ENCODE measurements at places on chromosomes 2 and 18.

DNA sequence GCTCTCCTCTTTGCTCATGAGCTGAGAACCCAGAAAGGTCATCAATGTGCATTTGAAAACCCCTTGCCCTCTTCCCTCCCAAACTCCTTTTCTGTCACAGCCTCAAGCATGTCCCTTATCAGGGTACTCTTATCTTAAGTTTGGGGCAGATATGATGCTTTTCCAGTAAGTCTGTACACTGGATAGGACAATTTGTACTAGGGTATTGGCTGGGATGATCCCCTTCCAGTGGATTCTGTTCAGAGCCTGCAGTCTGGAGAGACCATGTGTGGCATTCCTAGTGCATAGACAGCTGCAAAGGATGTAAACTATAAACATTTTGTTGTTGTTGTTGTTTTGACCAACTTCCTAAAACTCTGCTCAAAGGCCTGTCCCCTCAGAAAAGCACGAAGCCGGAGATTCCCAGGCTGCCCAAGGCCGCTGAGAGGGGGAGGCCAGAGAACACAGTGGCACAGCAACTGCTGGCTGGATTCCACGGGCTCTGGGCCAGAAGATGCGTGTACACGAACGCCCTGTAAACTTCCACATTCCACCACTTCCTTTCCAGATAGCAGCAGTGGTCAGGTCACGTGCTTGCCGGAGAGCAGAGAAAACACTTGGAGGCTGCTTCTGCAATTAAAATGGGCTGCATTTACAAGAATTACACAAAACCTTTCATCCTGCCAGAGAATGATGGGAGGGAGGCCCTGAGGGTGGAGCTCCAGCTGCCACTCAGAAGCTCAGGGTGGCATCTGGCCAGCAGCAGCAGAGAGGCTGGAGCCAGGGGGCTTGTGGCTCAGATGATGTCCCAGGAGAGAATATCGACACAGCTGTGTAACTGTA, 42.1 kb downstream of the BMP10 start:
- DNase-seq, result peak; percentile 39

GRCh38 chr2:223692191-223692947, 90.2 kb upstream of the SCG2 start:
- peak; percentile 37 for DNase-seq

DNA sequence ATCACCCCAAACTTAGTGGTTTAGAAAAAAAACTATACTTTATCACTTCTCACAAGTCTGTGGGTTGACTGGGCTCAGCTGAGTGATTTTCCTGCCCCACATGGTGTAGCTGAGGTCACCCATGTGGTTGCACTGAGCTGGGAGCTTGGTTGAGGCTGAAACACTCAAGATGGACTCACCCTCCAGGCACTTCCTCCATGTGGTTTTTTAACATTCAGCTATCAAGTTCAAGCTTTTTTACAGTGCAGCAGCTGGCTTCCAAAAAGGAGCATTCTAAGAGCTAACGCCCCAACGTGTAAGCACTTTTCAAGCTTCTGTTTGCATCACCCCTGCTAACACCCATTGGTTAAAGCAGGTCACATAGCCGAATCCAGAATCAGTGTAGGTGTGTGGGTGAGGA, 105.9 kb upstream of the CREB1 start:
- no peak for DNase-seq

GRCh38 chr2:7057865-7058400, 140.7 kb downstream of the RNF144A start:
- DNase-seq, result peak; percentile 74

- no peak for DNase-seq
Measured at GRCh38 chr18:22347606-22348511, 69.9 kb downstream of the CTAGE1 start.

GRCh38 chr2:225415792-225416191, 16.3 kb downstream of the NYAP2 start:
- no peak for DNase-seq

DNA sequence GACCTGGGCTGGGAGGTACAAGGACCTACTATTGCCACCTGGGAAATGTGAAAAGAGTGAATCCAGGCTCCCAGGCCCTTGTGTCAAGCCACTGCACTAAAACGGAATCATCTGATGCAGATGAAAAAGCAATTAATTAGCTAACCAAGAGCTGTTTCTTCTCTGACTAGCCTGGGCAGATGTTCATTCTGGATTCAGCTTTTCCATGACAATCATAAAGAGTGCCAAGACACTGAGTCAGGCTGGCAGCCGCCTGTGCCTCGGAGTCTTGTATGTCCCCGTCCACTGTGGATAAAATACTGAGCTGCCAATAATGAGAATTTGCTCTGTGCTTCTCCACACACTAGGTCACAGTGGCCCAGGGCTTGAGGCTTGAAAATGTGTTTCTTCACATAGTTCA, 21.7 kb upstream of the LCLAT1 start:
- DNase-seq, result no peak

GRCh38 chr18:44536046-44536445, 144.6 kb upstream of the SETBP1 start:
- DNase-seq, result no peak

- DNase-seq, result no peak
Measured at GRCh38 chr2:19027626-19028025, 330.8 kb downstream of the OSR1 start.

GRCh38 chr2:105072039-105072438, 34.2 kb downstream of the MRPS9 start:
- no peak for DNase-seq

DNA sequence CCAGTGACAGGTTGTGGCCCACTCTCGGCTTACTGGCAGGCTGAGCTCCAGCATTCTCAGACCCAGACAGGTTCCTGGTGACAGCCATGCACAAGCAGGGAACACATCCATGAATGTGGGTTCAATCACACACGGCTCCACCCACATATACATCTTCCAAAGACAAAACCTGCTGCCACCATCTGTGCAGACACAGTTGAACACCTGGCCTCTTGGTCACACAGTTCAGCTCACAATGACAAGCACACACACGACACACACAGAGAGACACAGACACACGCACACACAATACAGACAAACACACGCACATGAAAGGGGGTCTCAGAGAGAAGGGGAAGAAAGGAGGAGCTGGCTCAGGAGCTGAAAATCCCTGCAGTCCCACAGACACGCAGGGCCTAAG, 32.1 kb upstream of the PTMA start:
- peak; percentile 84 for DNase-seq

- no peak for DNase-seq
Measured at GRCh38 chr2:142545036-142545435, 332.4 kb upstream of the KYNU start.

GRCh38 chr2:96353032-96353561, 17.5 kb downstream of the NCAPH start:
- DNase-seq, result no peak

GRCh38 chr2:32591669-32592463, 36.0 kb upstream of the TTC27 start:
- peak; percentile 40 for DNase-seq

DNA sequence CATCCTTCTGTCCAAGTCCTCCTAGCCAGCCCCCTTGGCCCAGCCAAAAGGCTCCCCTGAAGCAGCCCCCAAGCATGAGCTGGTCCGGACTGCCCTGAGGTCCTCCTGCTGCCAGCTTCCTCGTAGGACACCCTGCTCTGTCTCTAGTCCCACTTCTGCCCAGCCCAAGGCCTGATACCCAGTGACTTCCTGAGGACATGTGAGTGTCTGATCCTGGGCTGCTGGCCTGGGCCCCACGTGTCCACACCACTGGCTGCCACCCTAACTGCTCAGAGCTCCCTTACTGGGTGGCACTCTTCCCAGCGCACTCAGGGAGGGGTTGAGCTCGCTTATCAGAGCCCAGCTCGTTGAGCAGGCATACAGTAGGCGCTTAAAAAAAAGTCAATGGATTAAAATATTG, 34.4 kb upstream of the PDIA6 start:
- DNase-seq, result no peak

- no peak for DNase-seq
Measured at GRCh38 chr2:214674278-214674677, 135.2 kb downstream of the BARD1 start.

DNA sequence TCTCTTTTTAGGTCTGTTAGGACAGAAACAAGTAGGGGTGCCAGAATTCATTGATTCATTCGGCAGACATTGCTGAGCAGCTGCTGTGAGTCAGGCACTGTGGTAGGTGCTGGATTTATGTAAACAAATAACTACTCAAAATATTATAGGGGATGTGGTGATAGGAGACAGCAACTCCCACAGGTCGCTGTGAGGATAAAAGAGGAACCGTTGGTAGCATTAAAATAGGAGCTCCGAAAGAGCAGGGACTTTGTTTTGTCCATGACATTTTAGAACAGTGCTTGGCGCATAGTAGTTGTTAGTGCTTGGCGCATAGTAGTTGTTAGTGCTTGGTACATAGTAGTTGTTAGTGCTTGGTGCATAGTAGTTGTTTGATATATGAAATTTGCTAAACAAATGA, 29.2 kb downstream of the ATP6V1C2 start:
- DNase-seq, result no peak

- DNase-seq, result no peak
Measured at GRCh38 chr2:137525132-137525531, 439.1 kb upstream of the HNMT start.

DNA sequence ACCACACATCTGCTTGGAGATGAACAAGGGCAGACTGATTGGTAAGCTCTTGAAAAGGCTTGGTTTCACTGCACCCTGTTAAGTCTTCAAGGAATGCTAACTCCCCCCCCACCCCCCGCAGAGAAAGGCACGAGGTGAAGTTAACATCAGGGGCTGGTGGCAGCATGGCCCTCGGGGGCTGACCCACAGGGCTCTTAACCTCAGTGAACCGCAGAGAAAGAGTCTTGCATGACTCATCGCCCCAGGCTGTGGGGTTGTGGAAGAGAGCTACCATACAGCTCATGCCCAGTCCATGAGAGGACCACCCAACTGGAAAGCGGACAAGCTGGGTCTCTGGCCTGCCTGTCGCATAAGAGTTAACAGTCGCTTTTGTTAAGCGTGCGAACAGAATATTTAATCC, 10.6 kb upstream of the CEP68 start:
- no peak for DNase-seq

- DNase-seq, result no peak
Measured at GRCh38 chr18:70332694-70333093, 43.8 kb downstream of the SOCS6 start.

GRCh38 chr2:43142921-43143438, 83.4 kb downstream of the ZFP36L2 start:
- DNase-seq, result peak; percentile 57

DNA sequence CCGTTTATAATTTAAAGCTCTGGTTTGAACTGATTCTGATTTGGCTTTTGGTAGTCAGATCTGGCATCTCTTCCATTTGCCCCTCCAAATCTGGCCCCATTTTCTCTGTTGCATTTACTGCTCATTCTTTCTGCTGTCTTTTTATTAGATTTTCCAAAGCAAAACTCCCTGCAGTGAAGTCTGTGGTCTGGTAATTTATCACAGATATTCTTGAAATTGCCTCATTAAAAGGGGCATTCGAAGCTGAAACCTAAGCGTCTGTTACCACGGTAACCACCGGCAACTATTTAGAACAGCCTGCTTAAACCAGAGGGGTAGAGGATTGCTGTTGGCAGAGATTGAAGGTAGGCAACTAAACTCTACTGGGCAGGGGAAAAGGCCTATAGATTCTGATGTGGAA, 111.5 kb upstream of the UPP2 start:
- DNase-seq, result no peak

GRCh38 chr2:43609290-43609918, 13.6 kb upstream of the THADA start:
- DNase-seq, result peak; percentile 64

GRCh38 chr18:30957066-30957465, 85.5 kb downstream of the DSC3 start:
- DNase-seq, result no peak

DNA sequence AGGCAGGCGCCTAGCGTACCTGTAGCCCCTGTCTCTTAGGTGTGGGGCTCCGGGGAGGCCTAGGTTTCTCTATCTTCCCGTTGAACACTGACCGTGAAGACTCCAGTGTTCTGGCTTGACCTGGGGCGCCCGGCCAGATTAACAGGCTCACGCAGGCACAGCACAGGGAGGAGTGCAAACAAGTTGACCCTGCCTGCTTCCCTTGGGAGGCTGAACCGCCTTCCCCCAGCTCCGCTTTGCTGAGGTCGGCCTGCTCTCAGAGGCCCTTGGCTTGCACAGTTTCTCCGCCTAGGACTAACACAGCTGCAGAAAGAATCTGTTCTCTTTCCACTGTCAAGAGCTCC, 567 bp downstream of the PCYOX1 start:
- DNase-seq, result no peak

GRCh38 chr2:126749537-126749936, 93.6 kb downstream of the GYPC start:
- peak; percentile 51 for DNase-seq

DNA sequence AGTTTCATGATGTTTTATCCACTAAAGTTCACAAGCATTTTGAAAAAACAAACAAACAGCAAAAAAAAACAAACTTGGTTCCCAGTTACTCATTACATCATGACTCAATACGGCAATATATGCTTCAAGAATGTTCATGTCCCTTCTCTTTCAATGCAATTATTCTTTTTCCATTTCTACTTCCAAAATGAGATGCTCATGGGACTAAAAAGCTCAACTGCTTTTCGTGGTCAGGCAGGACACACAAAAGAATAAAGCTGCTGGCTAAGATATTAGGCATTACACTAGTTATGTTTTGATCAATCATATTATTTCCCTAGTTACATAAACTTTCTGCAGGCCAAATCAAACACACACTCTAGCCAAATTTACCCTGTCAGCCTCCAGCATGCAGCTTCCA, 301.3 kb downstream of the EPHA4 start:
- no peak for DNase-seq

DNA sequence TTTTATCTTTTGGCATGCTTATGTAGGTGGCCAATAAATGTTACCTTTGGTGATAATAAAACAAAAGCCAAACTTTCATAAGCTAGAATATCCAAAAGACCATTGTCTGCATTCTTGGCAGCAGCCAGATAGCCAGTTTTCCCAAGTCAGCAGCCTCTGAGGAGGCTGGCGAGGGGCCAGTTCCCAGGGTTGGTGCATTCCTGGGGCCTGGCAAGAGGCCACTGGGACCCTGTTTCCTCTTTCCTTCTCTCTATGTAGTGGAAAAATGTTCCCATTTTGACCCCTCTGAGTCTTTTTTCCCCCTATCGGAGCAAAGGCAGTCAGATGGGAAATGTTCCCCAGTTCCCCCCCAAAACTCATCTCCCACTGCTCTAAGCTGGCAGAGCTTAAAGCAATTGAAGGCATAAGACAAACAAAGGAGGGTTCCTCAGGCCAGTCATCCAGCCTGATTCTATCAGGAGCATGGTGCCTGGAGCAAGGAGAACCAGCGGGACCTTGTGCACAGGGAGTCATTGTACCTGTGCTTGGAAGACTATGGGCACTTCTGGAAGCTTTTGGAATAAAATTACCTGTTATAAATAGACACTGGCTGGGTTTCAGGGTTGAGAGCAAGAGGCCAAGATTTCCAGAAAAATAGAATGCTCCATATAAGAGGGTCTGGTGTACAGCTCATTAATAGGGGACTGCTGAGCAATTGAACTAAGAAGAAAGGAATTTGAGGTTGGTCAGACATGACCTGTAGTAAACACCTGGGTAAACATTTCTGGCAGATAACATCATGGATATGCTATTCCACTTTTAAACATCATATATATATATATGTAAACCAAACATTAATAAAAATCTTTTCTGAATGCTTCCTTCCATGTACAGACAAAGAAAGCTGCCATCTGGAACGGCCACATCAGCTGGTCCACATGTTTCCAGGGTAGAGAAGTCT, 63.4 kb downstream of the NCKAP5 start:
- DNase-seq, result no peak

Measured in OCI-LY7 (cell line).